Central memory CD4-positive, alpha-beta T cell (primary cell): ENCODE measurements at places on chromosomes 3 and 15.
A peak's percentile ranks its signal among the peaks of the same experiment; 100 is the strongest.

DNA sequence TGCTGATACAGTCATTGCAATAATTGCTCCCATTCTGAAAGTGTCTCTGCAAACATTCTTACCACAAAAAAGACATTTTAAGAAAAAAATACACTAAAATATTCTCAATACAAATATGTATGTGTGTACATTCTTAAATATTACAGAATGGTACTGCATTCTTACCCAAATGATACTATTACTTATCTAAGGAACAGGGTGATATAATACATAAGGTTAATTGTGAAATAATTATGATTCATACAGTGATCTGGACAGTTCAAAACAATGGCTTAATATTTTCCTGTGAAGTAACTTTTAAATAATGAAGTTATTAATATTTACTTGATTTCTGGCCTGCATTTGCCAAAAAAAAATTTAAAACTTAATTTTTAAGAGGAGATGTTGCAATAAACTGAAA is 694.6 kb downstream of the TUSC7 start:
- DNase-seq: no peak

- peak; percentile 50 for DNase-seq
Observed at GRCh38 chr3:171255236-171255806, 204.9 kb downstream of the TNIK start.

DNA sequence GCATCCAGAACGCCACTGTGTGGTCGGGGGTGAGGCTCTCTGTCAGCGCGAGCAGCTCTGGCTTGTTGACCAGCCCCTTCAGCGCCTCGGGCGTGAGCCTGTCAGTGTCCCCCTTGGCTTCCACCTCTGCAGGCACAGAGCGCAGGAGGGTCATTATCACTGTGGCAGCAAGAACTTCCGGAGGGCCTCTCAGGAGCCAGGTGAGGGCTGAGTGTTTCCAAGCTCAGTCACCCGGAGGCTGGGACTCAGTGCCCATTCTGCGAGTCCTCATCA is 9.0 kb downstream of the ARPIN start:
- no peak for DNase-seq

GRCh38 chr3:52054661-52055511 is 1.5 kb downstream of the DUSP7 start:
- DNase-seq: peak; percentile 13
